ENCODE measurements at places on chromosomes 12 and 14.
A peak's percentile ranks its signal among the peaks of the same experiment; 100 is the strongest.

- DNase-seq: no peak
Measured at GRCh38 chr12:97321621-97322020, 141.0 kb upstream of the RMST start.

- DNase-seq: no peak
Measured at GRCh38 chr14:31660191-31660590, 99.0 kb downstream of the NUBPL start.

DNA sequence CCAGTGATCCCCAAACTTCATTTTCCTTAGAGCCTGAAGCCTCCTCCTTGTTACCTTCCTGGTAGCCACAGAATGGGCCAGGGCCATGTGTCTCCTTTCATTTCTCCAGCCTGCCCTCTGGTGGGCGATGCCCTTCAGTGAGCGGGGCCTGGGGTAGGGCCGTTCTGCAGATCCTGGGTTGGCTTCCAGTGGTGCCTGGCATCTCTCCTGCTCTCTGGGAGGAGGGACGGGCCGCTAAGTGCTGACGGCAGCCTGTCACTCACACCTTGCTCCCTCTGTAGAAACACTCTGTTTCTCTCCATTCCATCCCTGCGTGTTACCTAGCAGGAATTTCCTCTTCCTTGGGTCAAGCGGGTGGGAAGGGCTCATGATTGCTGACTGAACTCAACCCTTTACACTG is 232.1 kb downstream of the CACNA1C start:
- DNase-seq: peak; percentile 13

DNA sequence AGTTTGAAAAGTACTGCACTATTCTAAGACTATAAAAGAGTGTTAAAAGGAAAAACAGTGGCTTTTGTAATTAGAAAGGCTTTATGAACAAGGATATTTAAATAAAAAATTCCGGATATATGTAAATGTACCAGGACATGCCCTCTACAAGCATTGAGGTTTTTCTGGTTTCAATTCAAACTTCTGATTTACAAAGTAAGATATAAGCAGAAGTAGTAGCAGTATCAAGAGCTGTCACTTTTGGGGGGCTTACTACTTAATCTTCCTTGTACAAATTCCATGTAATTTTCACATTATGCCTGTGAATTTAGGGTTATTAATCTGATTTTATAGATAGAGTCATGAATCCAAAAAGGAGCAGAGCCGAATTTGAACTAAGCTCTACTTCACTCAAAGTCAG is 170.3 kb upstream of the ATP2B1 start:
- no peak for DNase-seq
